ENCODE measurements at places on chromosomes 11 and 22.

DNA sequence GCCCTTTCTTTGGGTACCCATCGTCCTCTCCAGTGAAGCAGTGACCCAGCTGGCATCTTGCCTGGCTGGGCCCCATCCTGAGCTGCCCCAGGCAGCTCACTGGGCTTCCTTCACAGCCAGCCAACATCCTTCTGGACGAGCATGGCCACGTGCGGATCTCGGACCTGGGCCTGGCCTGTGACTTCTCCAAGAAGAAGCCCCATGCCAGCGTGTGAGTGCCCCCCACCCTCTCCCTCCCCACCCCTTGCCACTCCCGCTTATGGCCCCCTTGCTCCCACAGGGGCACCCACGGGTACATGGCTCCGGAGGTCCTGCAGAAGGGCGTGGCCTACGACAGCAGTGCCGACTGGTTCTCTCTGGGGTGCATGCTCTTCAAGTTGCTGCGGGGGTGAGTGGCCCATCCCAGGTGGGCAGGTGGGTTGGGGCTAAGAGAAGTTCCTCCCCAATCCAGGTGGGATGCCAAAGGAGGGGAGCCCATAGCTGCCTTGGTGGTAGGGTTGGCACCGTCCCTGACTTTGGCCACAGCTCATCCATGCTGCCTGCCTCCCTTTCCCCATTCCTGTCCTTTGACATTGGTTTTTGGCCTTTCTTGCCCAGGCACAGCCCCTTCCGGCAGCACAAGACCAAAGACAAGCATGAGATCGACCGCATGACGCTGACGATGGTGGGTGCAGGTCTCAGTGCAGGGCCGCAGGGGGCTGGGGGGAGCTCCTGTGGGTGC, 6.8 kb upstream of the ANKRD13D start:
- no peak for DNase-seq

DNA sequence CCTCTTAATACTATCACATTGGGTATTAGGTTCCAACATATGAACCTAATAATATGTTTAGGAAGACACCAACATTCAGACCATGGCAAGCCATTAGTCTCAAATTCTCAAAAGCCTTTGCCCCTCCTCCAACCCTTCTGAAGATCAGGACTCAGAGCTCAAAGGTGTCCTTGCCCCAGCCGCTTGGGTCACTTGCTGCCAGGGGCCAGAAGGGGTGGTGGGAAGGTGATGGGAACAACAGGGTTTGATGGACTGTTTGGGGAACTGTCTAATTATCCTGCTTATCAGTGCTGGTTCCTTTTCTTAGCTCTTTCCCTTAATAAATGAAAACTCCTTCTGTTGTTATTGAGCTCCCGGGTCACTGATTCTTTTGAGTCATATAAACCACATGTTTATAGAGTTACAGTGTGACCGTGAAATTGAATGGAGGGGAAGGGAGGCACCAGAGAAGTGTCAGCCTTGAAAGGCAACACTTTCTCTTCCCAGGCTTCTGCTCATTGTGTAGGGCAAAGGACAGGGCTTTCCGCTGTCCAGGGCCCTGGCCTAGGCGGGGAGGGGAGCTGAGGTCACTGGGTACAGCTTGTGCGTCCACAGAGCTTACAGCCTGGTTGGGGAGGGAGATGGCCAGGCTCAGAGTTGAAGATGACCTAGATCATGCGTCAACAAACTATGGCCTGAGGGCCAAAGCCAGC, 105.1 kb downstream of the FBXO7 start:
- DNase-seq, result no peak

DNA sequence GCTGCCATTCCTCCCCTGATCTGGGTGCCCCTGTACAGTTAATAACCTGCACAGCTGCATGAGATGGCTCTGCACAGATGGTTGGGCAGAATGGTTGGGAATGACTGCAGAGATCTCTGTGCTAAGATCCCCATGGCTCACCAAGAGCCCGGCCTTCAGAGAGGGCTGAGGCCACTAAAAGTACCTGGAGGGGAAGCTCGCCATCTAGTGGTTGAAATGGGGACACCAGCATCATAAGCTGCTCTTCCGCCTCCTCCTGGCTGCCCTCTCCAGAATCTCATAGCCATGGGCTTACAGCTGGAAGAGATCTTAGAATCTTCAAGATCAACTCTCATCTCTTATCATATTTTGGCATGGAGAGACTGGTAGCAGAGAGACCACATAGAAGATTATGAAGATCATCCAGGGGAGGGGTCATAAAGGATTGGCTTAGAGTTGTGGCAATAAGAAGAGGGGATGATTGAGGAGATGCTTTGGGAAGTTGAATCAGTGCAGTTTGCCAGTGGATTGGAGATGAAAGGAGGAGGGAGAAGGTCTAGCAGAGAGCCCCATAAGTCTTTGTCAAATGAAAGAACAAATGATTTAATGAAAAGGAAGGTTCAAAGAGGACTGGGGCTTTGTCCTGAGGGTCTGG, 22.0 kb upstream of the TLCD5 start:
- DNase-seq, result no peak

DNA sequence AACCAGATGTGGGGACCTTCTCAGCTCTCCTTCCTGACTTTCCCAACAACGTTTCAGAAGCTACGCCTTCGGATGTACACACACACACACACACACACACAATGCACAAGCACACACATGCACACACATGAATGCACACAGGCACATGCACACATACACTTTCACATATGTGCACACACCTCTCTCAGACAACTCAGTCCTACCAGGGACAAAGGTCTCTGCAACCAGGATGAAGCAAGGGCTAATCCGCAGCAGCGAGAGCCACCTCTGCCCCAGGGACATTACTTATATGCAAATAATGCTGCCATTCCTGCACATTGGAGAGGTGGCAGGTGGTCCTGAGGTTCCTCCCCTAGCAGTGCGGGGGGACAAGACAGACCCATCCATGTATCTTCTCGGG, 27.4 kb upstream of the LINC01488 start:
- no peak for DNase-seq

GRCh38 chr11:32500001-32500400, 64.7 kb upstream of the WT1 start:
- no peak for DNase-seq

DNA sequence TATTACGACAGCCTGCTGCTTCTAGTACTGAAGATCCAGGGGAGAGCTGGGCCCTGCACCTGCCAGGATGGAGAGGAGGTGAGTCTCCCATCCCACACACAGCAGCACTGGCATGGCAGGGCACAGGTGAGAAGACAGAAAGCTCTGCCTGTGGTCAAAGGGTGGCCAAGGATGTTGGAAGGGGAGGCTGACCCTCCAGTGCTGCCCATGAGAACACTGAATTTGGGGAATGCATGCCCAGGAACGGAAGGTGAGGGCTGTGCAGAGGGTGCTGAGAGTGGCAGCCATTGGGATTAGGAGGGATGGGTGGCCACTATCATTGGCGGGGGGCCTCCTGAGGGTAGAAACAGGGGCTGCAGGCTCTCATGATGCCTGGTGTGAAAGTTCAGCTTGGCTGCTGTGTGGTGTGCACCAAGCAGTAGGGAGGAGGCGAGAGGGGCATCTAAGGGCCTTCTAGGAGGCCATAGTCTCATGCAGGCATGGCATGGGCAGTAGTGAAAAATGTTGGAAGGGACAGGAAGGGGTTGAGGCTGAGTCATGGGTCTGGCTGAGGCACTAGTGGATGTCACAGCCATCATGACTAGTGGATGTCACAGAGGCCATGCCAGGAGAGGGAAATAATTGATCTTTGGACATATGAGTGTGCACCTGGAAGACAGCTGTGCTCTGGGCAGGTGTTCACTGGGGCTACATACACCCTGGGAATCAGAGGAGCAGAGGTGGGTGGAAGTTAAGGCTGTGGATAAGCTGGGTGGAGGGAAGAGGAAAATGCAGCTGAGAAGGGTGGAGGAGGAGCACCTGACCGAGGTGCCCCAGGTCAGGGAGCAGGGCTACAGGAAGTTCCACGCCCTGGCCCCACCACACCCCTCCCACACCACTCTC, 2.5 kb upstream of the LRRC74B start:
- no peak for DNase-seq

GRCh38 chr11:119336744-119337469, 2.6 kb downstream of the RNF26 start:
- no peak for DNase-seq

- DNase-seq, result no peak
These were observed 50.6 kb upstream of the PPARA start for GRCh38 chr22:46099740-46100139.
